ENCODE measurements at places on chromosomes 3 and 15.

DNA sequence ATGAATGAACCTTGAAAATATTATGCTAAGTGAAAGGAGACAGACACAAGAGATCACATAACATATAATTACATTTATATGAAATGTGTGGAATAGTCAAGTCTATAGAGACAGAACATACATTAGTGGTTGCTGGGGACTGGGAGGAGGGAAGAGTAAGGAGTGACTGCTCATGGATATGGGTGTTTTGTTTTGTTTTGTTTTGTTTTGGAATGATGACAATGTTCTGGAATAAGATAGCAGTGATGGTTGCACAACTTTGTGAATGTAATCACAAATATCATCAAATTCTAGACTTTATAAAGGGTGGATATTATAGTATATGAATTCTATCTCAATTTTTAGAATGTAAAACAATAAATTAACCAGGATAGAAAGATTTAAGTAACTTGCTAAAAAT lies 57.4 kb upstream of the PHLDB2 start:
- no peak for DNase-seq

GRCh38 chr15:45868109-45868691 lies 233.4 kb downstream of the SQOR start:
- no peak for DNase-seq

DNA sequence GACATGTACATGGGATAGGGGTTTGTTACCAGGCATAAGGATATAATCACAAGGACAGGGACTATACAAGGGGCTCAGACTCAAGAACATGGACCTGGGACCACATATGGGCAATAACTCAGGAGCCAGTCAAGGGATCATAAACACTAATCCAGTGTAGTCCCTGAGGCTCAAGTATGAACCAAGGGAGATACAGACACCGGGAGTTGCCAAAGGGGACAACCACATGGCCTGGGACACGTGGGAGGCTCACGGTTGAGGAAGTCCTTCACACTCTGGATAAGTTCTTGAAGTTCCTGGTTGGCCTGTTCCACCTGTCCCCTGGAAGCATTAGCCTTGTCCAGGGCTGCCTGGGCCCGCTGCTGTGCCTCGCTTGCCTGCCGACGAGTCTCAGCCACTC lies 1.8 kb upstream of the USP19 start:
- DNase-seq: no peak

- no peak for DNase-seq
Measured at GRCh38 chr15:31136016-31136415, 34.5 kb upstream of the TRPM1 start.

DNA sequence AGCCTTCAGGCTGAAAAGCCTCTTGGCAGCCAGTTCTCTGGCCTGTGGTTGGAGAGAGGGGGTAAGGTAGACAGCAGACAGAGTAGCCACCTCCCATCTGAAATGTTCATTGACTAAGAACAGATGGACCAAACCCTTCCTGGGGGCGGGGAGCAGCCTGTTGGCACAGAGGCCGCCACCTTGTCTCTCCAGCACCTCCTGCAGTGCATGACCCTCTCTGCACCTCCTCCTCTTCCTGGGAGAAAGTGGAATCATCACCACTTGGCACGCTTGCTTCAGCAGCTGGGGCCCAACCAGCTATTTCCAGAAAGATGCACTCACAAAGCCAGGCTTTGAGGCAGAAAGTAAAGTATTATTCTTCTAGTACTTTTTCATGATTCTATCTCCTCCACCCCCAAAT lies 313.4 kb upstream of the CHRM5 start:
- DNase-seq: peak; percentile 4

DNA sequence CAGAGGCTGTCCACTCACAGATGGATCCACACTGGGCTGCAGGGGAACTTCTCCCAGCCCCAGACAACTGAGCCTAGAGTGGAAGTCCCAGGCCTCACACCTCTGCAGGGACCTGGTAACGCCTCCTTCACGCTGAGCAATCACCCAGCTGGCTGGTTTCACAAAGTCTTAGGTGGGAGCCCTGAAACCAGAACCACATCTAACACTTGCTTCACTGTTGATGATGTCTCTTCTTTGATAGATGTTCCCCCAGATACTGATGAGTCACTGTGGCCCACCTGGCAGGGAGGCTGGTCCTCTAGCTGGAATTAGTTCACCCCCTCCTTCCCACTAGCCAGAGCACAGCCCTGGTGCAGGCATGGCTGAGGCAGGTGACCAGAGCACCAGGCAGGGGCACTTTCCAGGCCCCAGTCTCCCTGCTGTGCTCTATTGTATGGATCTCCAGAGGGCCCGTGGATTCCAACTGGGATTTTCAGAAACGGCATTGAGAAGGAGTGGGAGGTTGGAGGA lies 33.5 kb downstream of the MYL3 start:
- DNase-seq: no peak

- no peak for DNase-seq
Measured at GRCh38 chr15:31585240-31585639, 258.6 kb downstream of the KLF13 start.
